ENCODE measurements at places on chromosomes 12 and 14.
A peak's percentile ranks its signal among the peaks of the same experiment; 100 is the strongest.

DNA sequence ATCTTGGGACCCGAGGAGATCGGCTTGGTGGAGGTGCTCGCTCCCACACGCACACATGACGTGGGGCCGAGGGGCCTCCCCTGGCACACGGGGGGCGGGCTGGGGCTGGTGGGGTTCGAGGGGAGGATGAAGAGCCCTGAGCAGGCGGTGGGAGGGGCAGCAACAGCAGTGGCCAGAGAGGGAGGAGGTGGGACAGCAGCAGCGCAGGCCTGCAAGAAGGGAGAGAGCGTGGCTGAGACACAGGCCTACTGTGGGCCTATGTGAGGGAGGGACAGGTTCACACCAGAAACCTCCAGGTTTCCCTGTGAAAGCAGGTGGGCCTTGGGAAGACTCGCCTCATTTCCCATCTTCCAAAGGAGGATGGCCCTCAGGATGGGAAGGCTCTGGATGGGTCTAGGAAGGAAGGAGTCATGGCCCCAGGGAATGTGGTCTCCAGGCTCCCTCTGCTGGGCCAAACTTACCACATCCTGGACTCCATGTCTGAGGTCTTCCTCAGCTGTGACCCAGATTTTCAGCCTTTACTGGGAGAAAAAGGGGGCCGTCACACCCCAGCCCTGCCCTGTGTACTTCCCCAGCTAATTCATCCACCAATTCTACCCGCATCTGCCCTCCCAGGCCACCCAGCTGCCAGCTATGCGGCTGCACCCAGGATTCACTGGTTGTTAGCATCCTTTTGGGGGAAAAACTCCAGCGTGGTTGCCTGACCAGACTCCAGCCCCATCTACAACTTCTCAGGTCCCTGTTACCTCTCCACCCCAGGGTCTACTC lies 2.8 kb downstream of the PIANP start:
- DNase-seq: peak; percentile 8

- no peak for DNase-seq
Measured at GRCh38 chr12:100737168-100737567, 57.4 kb upstream of the ANO4 start.

DNA sequence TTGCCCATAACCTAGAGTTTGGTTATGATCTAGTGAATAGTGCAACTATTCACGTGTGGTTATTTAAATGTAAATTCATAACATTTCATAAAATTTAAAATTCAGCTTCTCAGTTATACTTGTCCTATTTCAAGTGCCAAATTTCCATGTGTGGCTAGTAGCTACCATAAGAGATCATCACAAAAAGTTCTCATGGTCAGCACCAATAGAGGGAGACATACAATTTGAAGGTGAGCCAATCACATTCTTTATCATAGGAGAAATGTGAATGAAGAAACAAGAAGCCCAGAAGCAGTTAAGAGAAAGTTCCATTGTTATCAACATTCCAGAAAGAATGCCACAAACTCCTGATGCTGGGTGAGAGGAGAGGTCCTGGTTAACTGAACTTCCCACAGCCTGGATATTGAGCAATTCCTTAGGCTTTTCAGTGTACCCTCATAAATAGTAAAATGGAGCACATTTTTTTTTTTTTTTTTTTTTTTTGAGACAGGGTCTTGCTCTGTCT lies 892.9 kb upstream of the USP15 start:
- DNase-seq: no peak

GRCh38 chr14:95102680-95103044 lies 54.7 kb downstream of the DICER1 start:
- DNase-seq: no peak

DNA sequence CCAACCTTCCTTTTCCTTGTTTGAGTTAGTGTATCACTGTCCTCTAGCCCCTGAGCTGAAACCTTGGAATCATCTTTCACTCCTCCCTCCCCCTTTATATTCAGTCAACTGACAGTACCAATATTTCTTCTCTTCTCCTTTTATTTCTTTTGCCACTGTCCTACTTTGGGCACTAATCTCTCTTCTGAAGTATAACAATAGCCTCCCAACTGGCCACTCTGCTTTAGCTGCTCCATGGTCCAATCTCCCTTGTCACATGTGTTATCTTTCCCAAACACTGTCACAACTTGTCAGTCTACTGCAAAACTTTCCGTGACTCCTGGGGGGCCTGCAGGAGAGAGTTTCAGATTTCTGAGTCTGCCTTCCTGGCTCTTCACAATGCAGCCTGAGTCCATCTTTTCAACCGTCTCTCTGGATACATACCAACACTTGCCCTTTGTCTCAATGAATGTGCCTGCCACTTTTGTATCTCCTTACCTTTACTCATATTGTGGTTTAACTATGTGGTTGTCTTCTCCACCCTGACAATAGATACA lies 471.2 kb downstream of the DIO2 start:
- DNase-seq: no peak

- DNase-seq: no peak
Measured at GRCh38 chr14:80475074-80475473, 263.8 kb upstream of the DIO2 start.

- no peak for DNase-seq
Measured at GRCh38 chr12:70744178-70744577, 106.9 kb upstream of the PTPRB start.
